IPS-NIHi11 (cell line): ENCODE measurements at places on chromosomes 13 and 19.

- DNase-seq = no peak
Measured at GRCh38 chr19:13275016-13275722, 125.0 kb downstream of the IER2 start.

GRCh38 chr19:1385816-1386215, 2.1 kb downstream of the NDUFS7 start:
- DNase-seq = no peak

- DNase-seq = peak; percentile 83
Measured at GRCh38 chr19:35585848-35586247, at the start of gene PMIS2. TSS of gene PMIS2 (plus strand) at chr19:35586173. CDS start at chr19:35586260, 87 bp downstream.

DNA sequence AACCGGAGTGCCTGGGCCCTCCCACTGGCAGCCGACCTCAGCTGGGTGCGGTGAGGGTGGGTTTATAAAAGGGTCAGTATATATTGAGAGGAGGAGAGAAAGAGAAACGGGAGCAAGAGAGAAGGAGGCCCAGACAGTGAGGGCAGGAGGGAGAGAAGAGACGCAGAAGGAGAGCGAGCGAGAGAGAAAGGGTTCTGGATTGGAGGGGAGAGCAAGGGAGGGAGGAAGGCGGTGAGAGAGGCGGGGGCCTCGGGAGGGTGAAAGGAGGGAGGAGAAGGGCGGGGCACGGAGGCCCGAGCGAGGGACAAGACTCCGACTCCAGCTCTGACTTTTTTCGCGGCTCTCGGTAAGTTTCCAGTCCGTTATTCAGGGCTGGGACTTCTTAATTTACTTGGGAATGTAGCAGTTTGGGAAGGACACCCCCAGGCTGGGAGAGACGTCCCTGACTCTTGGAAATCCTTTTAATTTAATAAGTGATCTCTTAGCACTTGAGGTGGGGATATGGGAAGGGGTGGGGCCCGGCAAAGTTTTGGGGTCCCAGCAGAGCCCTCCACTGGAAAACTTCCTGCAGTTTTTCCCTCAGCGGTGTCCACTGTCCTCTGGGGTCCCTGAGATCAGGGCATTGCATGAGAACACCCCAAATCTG, at the start of gene EMP3:
EMP3 (plus strand) TSS at position 288 of the 646 bp plus-strand sequence. CDS start 1,293 bp downstream, outside the sequence.
- DNase-seq = peak; percentile 74

DNA sequence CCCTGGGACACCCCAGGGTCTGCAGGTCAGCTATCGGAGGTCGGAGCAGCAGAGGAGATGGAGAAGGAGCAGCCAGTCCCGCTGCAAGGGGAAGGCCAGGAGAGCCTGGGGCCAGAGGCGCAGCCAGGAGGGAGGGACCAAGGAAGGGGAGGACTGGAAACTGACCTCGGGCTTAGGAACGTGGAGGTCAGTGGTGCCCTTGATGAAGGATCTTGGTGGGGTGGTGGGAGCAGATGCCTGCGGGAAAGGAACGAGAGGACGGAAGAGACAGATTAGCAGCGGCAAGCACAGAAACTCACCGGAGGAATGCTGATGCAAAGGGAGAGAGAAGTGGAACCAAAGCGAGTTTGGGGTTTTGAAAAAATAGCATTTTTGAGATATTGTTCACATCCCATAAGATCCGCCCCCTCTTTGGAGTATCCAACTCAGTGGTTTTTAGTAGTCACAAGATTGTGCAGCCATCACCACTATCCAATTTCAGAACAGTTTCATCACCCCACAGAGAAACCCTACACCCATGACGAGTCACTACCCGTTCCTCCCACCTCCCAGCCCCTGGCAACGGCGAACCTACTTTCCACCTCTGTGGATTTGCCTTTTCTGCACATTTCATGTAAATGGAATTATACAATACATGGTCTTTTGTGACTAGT, 22.1 kb downstream of the PLEKHF1 start:
- no peak for DNase-seq

DNA sequence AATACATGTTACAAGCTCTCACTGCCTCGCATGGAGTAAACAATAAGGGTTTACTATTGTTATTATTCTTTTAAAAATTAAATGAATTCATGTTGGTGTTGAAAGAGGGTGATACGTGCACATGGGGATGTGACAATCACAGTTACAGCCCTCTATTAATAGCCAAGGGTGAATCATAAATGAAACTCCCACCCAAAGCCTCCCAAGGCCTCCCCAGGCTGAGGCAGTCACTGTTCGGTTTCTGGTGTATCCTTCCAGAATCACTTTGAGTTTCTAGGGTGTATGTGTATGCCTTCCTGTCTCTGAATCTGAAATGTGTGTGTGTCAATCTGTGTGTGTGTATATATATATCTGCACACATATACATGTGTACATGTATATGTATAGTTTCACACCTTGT, 73.4 kb downstream of the AKAP11 start:
- DNase-seq = no peak

DNA sequence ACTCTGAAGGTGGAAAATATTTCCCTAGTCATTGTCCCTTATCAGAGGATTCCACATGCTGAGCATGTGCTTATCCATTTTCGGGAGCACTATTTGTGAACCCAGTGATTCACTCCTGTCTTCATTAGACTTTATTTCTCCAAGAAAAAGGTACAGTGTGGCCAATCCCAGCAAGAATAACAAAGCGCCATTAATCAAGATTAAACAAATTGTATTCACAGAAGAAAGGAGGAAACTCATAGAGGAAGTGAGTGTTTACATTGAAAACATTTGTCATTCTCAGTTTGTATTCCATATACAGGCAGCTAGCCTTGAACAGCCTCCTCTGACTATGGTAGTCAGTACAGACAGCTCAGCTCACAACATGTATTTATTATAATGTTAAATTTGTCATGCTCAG, 1669.9 kb upstream of the SPRY2 start:
- no peak for DNase-seq

DNA sequence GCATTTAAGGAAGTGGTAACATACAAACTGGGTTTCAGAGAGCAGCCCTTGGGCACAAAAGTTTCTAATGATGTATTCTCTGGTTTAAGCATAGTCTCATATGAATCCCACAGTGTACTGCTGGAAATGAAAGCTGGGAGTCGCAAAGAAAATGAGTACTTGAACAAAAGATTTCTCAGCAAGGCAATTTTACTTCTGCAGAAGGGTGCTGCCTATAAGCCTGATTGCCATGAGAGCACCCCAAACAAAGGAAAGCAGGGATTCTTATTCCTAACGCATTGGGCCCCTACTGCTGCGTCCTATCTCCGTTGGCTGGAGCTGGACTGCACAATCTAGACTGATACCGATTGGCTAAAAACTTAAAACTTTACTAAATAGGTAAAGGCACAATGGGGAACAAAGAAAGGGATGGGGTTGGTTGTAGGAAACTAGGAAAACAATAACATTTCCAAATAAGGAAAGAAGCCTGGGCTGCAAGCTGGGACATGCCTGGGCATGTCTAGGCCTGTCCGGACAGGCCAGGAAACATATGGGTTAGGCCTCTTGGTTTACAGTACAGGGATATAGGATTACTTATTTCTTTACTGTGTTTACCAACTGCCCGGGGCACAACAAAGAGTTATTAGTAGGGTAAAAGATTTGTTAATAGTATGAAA, 27.4 kb upstream of the VN1R4 start:
- DNase-seq = no peak

DNA sequence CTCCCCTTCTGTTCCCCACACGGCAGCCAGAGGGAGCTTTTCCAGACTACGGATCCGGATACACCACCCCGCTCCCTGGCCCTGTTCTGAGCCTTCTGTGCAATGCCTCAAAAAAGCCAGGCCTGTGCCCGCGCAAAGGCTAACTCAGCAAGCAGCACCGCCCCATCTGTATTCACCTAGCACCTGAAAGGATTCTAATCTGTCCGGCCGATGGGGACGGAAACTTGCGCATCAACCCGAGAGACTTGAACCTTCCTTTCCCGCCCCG, 589 bp downstream of the ZBTB45 start:
- peak; percentile 80 for DNase-seq

DNA sequence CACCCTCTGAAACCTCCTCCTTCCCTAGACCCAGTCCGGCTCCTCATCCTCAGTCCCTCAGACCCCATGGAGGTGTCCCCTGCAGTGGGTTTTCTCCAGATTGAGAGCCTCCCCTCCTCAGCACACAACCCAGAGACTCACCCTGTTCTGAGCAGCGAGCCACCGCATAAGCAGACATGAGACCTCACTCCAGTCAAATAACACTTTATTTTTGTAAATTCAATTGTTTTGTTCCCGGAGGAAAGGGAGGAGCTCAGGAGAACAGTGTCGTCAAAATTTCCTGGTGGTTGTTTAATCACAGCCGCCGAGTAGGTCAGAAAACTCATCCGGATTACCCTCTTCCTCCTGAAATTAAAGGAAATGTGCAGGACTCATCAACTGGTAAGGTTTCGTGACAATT, 57.5 kb downstream of the ERICH4 start:
- DNase-seq = no peak

GRCh38 chr13:30148171-30148754, 159.1 kb downstream of the KATNAL1 start:
- no peak for DNase-seq

- no peak for DNase-seq
Measured at GRCh38 chr13:29711776-29712175, 116.3 kb upstream of the SLC7A1 start.

- peak; percentile 42 for DNase-seq
Measured at GRCh38 chr19:27966390-27966816, 1246.5 kb downstream of the UQCRFS1 start.

DNA sequence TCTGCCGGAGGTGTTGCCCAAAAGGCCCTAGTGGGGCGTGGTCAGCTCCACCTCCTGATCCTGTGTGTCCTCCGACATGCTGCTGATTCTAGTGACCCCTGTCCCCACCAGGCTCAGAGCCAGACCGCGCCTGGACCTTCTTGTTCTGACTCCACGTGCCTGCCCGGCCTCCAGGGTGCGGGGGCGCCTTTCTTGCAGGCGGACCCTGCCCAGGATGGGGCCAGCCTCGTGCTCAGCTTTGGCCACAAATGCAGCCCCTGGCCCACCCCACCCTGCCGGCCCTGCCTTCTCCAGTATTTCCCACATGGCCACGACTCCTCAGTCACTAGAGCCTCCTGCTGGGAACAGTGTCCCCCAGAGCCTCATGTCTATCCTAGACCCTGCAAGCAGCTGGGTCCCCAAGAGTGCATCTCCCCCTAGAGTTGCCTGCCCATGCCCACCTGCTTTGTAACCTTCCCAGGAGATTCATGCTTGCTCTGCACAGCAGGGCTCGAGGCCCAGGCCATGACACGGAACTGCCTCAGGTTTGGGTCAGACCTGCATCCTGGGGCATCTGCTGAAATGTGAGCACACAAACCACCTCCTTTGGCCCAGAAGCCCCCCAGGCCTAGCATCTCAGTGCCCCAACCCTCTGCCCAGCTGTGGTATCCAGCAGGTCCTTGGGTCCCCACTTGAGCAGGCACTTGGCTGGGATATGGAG, 27.0 kb downstream of the TMEM161A start:
- no peak for DNase-seq

DNA sequence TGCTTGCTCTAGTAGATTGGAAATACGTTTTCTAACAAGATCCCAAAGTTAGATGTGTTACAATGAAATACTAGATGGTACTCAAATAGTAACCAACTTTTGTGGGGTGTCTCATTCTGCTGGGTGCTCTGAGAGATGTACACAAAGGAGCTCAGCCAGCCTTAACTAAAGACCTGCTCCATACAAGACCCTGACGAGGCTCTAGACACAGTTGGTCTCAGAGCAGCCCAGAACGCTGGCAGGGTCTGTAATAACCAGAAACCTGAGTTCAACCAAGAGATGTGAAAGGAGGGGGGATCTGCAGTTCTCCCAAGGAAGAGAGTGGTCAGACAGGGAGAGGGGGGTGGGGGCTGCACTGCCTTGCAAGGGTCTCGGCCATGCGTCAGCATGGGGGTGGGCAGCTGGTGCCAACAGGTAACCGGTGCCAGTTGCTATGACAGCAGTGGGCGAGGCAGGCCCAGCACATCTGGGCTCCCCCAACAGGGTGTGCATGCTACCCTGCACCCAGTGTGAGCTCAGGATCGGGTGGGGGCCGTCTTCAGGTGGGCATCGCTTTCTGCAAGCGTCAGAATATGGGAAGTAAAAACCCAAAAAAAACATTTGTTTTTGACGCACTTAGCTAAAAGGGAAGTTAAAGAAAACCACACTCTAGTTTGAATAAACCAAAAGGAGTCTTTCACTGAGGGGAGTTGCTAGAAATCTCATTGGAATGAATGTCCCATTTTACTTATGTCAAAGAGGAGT, 68.0 kb upstream of the GPR183 start:
- no peak for DNase-seq

- DNase-seq = no peak
Measured at GRCh38 chr19:51380379-51380778, 7.4 kb downstream of the LIM2 start.

DNA sequence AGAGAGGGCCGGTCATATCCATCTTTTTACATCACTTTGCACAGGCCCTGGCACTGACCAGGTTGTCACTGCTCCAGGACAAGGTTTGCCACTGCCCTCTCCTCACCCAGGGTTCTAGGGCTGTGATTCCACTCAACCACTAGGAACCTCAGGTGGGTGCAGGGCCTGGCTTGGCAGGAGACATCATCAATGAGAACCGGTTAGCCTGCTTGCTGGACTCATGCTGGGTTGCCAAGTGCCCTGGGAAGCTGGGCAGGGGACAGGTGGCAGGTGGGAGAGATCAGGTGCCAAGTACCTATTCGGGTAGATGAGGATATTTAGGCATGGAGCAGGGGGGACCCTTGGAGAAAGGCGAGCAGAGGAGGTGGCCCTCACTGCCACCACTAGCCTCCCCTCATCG, 4.2 kb upstream of the CERS4 start:
- peak; percentile 35 for DNase-seq

- peak; percentile 39 for DNase-seq
Measured at GRCh38 chr13:100673376-100673712, 1.3 kb downstream of the TMTC4 start.

- no peak for DNase-seq
Measured at GRCh38 chr13:24663586-24663985, 16.6 kb upstream of the ATP12A start.

DNA sequence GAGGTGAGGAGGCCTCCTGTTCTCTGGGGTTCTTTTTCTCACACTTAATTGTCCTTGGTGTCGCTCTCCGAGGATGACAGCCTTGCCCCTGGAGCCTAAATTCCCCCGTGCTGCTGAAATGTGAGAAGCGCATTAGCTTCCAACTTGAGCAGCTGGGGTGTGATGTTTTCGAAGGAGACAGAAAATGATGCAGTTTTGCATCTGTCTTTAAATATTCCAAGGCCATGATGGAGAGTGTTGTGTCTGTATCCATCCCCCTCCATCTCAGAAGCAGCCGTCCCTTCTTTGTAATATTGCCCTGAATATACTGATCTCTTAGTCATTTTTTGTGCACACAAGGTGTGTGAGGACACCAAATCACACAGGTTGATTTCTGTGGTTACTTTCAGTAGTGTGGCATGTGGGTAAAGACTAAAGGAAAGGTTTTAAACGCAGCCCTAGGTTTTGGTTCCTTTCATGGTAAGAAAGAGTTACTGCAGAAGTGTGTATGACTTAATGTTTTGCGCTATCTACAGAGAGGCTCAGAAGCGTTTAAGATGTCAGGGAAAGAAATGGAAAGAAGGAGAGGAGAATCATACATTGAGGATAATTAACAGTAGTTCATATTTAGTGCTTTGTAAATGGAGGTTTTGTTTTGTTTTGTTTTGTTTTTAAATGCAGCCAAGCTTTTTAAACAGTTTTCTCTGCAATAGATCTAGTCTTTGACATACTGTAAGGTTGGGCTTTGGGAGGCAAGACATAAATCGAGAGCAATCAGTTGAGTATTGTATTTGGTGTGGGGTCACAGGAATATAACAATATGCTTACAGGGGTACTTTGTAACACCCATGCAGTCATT, 1.6 kb downstream of the NBEA start:
- DNase-seq = no peak

GRCh38 chr13:47962237-47962636, 38.8 kb downstream of the SUCLA2 start:
- no peak for DNase-seq

- no peak for DNase-seq
Measured at GRCh38 chr13:50209631-50210030, 194.4 kb downstream of the KCNRG start.
